ENCODE measurements at places on chromosomes 3 and 15. TPM values are rescaled to one million over a fixed set of nuclear protein-coding genes. Genes with fewer than 3 reads are reported as not detected.

Gene TRIM71
- 364 TPM for total RNA-seq

Gene NMNAT3
- 1.3 TPM for total RNA-seq

DNA sequence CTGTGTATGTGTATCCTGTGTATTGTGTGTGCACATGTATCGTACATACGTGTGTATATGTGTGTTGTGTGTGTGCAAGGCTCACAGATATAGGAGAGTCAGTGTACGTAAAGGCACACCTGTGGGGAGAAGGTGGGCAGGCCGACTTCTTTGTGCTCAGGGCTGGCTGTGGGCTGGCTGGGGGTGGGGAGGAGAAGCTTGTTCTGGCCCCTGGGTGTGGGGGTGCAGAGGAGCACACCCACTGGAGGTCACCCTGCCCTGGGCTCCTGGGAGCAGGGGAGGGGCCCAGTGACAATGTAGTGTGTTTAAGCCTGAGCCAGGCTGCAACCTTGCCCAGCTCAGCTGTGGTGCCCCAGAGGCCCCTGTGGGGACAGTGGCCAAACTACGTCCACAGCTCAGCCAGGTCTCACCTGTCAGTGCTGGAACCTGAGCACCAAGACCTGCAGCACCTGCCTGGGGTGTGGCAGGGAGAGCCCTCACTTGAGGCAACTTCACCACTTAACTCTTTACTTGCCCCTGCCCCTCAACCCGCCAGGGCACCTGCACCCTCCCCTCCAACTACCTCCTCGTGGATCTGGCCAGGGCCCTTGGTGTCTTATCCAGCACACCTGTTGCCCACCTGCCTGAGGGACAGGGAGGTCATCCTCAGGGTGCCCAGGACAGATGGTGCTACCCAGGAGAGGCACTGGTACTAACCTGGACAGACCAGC, 2.6 kb upstream of the HHATL start:
- H3K4me1 ChIP-seq = no peaks in the 10 kb centered on the region
- no peaks in the 10 kb centered on the region for H3K36me3 ChIP-seq
- no peak overlapping the region for H3K4me3 ChIP-seq
- no peaks in the 10 kb centered on the region for H3K27me3 ChIP-seq

DNA sequence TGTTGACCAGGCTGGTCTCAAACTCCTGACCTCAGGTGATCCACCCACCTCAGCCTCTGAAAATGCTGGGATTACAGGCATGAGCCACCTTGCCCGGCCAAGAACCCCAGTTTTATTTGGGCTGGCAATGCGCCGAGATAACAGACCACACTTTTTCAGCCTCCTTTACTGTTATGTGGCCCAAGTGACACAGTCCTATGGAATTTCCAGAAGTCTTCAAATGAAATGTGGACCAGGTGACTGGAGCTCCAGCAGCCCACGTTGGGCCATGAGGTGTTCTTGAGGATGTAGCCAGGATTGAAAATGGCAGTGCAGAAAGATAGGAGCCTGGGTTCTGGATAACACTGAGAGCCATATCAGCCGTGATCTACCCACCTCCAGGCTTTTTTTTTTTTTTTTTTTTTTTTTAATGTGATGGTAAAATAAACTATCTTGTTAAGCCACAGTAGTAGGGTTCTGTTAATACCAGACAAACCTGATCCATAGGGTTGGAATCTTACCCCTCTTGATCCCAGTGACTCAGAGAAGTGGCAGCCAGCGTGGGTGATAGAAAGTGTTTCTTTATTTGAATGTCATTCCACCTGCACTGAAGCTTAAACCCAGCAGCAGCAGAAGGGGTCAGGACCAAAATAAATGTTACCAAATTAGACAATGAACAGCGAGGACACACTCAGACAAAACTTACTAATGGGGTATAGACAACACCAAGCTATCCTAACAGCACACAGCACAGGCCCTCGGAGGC, 55.6 kb downstream of the LHFPL4 start:
- H3K4me3 ChIP-seq = no peak overlapping the region
- no peak overlapping the region for H3K27ac ChIP-seq
- no peak for DNase-seq

DNA sequence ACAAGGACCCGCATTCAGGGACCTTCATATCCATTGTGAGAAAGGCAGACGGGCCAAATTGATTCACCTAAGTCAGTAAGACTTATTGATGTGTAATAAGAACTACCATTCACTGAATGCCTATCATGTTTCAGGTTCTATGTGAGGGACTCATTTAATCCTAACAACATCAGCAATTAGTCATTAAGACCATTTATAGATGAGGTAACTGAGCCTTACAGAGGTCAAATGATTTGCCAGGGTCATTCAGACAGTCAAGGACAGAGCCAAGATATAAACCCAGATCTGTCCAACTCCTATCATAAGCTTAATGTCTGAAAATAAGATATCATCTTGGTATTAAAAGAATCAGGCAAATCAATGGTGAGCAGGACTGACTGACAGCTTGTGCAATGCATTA, 453.8 kb downstream of the MAGI1 start:
- DNase-seq = no peak
- no peak overlapping the region for H3K4me3 ChIP-seq
- no peaks in the 10 kb centered on the region for H3K27me3 ChIP-seq
- H3K27ac ChIP-seq = no peak overlapping the region
- H3K36me3 ChIP-seq = no peaks in the 10 kb centered on the region

GRCh38 chr3:115040673-115041286, 106.3 kb downstream of the ZBTB20 start:
- no peaks in the 10 kb centered on the region for H3K36me3 ChIP-seq
- no peak overlapping the region for H3K4me3 ChIP-seq
- no peak for DNase-seq
- H3K27me3 ChIP-seq = no peaks in the 10 kb centered on the region

DNA sequence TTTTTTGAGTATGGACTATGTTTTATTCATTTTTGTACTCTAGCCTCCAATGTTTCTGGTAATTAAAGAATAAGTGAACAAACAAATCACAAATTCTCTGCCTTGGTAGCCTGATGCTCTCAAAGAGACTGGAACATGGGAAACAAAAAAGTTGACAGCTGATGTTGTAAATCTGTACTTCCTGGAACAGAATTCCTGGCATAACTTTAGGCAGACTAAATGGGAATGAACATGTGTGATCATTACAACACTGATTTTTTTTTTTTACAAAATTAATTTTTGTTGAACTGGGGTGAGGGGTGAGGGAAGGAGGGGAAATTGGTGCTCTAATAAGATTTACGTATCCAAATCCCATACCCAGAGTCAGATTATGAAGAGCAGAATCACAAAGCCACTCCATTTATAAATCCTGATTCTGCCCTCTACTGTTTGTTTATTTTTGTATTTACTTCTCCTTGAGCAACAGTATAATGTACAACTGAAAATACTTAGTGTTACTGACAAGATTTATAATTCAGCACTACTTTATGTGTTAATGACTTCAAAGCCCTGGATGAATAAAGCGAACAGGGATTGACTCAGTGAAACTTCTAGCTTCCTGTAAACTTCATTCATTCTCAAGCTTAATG, 165.0 kb downstream of the FRMD5 start:
- no peak overlapping the region for H3K27ac ChIP-seq
- no peaks in the 10 kb centered on the region for H3K4me1 ChIP-seq
- H3K36me3 ChIP-seq = no peaks in the 10 kb centered on the region
- H3K4me3 ChIP-seq = no peak overlapping the region
- no peak for DNase-seq

GRCh38 chr15:87816016-87816415, 440.5 kb downstream of the NTRK3 start:
- H3K4me3 ChIP-seq = no peak overlapping the region
- H3K27ac ChIP-seq = no peak overlapping the region

DNA sequence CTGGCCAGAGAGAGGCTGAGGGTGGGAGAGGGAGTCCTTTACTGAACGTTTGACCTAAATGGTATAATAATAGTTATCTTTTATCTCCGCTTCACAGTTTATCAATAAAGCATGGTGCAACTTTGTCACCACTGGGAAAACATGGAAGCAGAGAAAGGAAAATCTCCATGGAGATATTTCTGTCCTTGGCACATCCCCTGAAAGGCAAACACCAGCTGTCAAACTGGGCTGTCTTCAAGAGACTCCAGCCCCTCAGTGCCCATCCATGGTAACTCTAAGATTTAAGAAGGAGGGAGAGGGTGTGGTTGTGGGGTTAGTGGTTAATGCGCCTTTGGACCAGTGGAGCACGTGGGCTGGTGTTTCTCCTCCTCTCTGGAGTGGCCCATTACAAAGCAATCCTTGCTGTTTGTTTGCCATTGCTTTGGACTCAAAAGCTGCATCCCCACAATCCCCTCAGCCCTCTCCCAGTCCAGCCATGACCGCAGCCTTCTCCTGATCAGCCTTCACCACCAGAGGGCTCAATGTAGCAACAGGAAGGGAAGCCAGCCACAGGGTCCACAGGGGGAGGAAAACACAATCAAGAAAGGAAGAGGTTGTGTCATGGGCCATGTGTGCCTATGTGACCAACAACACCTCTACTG, 38.2 kb upstream of the FAM174B start:
- no peak overlapping the region for H3K4me3 ChIP-seq
- DNase-seq = peak; percentile 81
- peaks cover 20% of the 10 kb centered on the region for H3K36me3 ChIP-seq
- no peaks in the 10 kb centered on the region for H3K27me3 ChIP-seq
- no peak overlapping the region for H3K27ac ChIP-seq
- no peaks in the 10 kb centered on the region for H3K4me1 ChIP-seq

Data from H9 (cell line).